Activated CD4-positive, alpha-beta T cell treated with anti-CD3 and anti-CD28 coated beads for 24 hours (primary cell): ENCODE measurements at places on chromosomes 3 and 15.

GRCh38 chr3:3799173-3800079, at the start of gene LRRN1:
TSS of gene LRRN1 (plus strand) at chr3:3799431. CDS start at chr3:3844642, 45,211 bp downstream.
- peak; percentile 28 for DNase-seq

GRCh38 chr3:172478116-172478515, 29.9 kb upstream of the GHSR start:
- DNase-seq = no peak

DNA sequence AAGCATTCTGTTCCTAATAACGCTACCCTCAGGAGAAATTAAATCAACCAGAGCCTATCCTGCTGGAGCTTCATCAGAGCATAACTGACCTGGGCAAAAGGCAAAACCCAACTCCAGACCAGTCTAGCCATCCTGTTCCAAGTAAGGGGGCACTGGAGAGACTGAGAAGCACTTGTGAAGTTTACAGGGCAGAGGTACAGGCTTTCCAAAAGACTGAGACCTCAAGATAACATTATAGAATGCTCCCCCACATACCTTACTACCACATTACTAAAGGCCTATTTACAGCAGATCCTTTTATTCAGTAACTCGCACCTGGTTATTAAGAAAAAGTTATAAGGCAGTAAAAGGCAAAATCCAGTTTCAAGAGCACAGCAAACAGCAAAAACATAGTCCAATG, 35.5 kb downstream of the RFX7 start:
- no peak for DNase-seq

DNA sequence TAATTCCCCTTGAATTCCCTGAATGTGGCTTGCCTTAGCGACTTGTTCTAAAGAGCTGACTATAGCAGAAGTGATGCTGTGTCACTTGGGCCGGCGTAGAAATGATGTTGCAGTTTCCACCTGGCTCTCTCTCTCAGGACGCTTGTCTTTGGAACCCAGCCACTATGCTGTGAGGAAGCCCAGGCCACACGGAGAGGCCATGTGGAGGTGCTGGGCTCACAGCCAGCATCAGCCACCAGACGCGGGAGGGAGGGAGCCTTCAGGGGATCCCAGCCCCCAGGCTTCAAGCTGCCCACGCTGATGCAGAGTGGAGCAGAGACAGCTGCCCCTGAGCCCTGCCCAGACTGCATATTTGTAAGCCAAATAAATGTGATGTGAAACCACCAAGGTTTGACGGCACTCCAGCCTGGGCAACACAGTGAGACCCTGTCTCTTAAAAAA, 18.6 kb downstream of the RNU5B-1 start:
- DNase-seq = no peak

DNA sequence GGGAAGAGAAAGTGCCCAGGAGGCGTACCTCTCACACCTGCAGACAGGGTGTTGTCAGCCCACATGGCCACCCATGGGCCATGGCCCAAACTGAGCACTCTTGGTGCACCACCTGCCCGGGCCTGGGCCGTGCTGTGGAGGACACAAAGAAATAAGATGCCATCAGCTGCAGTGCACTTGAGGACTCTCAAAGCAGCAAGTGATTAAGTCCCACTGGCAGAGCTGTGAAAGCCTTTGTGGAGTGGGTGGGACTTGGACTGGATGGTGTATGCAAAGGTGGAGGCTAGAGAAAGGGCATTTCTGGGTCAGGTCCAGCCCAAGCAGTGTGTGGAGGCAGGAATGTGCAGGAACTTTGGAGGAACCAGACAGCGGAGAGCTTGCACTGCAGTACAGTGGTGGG, 122.3 kb downstream of the MEGF11 start:
- no peak for DNase-seq

DNA sequence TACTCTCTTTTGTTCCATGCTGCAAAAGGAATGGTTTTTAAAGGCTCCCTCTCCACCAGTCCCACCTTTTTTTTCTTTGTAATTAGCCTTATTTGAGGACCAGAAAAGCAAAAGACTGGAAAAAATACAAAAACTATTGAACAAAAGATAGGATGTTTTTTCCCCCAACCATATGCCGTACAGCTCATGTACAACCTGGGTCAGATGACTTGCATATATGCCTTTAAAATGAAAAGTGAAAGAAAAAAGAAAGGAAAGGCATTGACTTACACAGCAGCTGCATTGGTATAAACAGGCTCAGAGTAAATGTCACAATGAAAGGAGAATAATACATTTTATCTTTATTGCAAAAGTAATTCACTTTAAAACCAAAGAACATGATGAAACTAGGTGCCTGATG, 69.5 kb upstream of the CMC1 start:
- DNase-seq = no peak

DNA sequence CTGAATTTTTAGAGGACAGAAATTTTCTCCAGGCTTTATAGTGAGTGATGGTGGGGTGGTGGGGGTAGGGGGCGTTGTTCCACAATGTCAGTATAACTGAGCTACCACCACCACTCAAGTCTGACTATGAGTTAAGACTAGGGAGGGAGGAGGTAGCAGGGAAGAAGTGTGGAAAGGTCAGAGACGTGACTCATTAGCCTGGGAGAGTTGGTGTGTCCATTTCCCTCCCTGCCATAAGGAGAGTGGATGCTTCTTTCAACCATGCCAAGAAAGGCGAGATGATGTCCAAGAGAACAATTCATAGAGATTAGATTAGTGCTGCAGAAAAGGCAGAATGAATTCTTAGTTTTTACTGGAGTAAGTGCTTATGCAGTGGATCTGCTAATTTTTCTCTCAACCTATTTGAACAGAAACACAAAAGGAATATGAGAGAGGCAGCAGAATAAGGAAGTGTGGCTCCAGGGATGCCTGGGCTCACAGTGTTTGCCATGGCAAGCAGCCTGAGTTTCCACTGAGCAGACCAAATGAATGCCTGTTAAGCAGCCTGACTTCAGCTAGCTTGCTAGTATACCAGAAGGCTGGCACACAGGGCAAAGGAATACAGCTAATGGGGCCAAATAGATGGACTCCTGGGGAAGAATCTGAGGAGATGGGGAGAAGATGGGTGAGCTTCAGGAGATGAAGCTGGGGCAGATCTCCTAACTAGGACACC, 708.9 kb downstream of the NTRK3 start:
- no peak for DNase-seq

DNA sequence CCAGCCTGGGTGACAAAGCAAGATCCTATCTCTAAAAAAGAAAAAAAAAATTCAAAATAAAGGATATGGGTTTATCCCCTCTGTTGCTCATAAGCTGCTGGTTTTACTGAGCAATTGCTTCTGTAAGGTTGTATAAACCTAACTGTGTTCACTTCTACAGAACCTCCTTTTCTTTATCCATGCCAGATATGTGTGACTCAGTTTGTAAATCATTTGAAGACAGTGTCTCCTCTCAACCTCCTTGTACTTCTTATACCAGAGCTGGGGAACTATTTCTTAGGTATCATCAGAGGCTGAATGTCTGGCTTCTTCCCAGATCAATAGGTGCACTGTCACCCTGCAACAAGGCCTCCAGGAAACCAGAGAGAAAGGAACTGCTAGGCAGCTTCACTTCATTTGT, 273.8 kb downstream of the CD47 start:
- DNase-seq = no peak

- DNase-seq = peak; percentile 5
Observed at GRCh38 chr15:60255390-60255789, 142.4 kb downstream of the ANXA2 start.

DNA sequence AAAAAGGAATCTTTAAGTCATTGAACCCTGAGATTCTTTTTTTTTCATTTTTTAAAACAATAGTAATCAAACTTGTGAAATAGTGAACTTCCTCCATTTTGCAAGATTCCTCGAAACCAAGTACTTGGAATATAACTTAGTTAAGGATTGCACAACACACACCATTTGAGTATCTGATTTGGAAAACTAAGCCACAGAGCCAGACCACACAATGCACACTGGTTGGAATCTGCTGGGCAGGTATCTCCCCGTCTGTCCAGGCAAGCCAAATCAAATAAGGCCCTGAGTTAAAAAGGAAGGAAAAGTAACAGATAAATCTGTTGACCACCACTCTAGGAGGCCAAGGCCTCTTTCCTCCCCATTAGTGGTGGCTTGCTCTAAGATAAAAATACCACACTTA, 177.5 kb upstream of the ICE2 start:
- DNase-seq = no peak

DNA sequence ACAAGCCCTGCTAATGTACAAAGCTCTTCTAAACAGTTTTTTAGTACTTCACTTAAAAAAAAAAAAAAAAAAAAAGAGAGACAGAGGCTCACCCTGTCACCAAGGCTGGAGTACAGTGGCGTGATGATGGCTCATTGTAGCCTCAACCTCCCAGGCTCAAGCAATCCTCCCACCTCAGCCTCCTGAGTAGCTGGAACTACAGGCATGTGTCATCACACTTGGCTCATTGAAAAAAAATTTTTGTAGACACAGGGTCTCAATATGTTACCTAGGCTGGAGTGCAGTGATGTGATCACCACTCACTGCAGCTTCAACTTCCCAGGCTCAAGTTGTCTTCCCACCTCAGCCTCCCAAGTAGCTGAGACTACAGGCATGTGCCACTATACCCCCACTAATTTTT, 47.6 kb upstream of the HEG1 start:
- DNase-seq = no peak

- DNase-seq = no peak
Observed at GRCh38 chr3:59240666-59241255, 190.9 kb upstream of the CFAP20DC start.

DNA sequence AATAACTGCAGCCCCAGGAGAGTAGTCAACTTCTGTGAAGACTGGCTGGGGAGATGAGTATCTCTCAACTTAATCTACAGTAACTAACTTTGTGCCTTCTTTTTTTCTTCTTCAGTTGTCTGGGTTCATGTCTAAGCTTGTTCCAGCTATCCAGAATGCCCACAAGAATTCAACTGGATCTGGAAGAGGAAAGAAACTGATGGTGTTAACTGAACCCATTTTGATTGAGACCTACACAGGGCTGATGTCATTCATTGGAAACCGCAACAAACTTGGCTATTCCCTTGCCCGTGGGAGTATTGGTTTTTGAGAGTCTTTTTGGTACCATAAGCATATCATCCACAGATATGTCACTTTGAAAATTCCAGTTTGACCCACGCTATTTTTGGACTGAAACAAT, 148.7 kb downstream of the TPRG1 start:
- DNase-seq = no peak

DNA sequence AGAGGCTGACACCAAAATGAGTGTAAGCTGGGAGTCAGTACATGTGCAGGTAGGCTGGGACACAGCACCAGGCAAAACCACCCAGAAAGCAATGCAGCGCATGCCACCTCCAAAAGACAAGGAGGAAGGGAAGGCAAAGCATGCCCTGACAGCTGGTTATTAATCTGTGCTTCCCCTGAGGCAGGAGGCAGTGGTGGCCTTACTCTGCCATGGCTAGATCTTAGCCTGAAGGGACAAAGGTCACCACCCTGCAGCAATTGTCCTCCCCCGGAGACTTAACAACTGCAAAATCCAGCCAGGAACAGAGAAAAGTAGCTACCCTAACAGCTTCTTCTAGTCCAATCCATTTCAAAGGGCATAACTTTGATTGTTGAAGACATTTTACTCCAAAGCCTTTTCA, 73.7 kb downstream of the PLD1 start:
- no peak for DNase-seq

DNA sequence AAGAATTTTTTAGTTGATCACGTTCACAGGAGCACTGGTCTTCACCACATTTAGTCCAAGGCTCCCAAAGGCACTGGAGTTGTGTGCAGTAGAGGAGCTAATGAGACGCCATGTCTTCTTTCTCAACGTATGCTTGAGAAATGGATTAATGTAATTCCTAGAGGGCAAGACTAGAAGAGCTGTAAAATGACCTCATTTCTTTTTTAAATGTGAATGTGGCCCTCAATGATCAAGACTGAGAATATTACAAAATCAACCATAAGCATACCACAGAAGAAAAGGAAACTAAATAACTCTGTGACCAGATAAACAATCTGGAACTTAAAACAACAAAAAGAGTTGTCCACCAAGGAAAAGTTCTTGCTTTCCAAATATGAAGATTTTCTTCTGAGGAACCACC, 112.1 kb upstream of the THBS1 start:
- no peak for DNase-seq

DNA sequence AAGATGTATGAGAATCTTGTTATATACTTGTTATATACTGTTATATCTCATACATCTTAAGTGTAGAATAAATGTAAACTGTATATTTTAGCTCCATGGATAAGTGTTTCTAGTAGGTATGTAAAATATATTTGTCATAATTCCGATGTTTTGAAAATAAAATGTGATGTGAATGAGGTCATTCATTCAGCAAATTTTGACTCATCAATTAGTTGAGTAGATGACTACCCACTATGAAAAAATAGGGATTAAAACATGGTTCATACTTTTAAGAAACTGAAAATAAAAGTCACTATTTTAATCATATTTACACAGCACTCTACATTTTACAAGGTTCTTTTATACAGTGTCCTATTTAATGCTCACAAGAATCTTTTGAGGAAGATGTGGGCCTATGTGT, 28.4 kb upstream of the CNTN3 start:
- DNase-seq = no peak

GRCh38 chr3:170274641-170275040, 52.4 kb downstream of the PRKCI start:
- no peak for DNase-seq

DNA sequence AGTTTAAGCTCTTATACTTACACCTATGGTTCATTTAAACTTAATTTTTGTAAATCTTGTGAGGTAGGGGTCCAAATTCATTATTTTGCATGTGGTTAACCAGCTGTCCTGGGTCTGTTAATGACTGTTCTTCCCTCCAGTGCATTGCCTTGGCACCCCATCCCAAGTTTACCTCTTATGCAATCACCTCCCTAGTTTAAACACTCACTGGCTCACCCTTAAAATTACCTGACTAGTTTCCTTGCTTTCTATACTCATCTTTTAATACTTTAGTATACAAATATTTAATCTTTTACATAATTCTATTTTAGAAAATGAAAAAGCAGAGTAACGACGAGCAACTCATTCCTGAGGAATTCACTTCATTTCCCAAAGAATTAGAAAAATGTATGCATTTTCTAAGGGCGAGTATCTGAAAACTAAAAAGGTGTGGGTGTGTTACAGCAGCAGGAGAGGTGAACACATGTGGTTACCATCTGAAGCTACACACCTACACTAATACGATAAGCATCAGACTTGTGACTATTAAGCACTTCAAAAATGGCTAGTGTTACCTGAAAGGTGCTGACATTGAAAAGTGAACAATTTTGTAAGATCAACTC, 33.7 kb downstream of the TJP1 start:
- no peak for DNase-seq

GRCh38 chr3:111907151-111907550, 48.1 kb downstream of the PHLDB2 start:
- DNase-seq = no peak

- DNase-seq = no peak
Observed at GRCh38 chr3:108089579-108089978, 1.3 kb downstream of the CD47 start.

DNA sequence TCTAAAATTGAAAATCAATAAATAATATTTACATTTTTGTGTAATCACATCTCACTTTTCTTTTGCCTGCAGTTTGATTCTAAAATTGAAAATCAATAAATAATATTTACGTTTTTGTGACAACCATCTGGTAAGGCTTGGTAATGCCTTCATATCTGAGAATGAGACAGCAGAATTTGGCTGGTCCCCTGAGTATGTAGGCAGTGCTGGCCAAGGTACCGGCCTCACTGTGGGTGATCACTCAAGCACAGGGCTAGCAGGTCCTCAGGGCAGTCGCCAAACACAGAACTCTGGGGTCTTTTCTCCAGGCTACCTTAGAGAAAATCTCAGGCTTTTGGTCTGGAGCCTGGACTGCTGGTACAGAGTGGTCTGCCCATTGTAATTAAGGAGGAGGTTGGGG, 26.2 kb downstream of the RTP3 start:
- DNase-seq = no peak
